Activated gamma-delta T cell (primary cell): ENCODE measurements at places on chromosomes 6 and 20.

DNA sequence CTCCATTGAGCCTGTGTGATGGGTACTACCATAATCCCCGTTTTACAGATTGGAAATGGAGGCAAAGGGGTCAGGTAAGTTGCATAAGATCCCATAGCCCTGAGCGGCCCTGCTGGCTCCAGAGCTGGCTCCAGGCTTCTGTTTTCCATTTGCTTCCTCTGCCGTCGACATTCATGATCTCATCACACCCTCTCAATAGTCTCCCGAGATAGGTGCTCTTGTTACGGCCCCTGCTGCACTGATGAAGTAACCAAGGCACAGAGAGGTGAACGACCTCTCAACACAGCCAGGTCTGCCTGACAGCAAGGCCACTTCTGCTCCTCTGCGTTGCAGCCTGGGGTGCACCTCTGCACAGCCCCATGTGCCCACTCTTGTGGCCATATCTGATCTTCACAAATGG, 16.9 kb downstream of the CDH22 start:
- DNase-seq = no peak

DNA sequence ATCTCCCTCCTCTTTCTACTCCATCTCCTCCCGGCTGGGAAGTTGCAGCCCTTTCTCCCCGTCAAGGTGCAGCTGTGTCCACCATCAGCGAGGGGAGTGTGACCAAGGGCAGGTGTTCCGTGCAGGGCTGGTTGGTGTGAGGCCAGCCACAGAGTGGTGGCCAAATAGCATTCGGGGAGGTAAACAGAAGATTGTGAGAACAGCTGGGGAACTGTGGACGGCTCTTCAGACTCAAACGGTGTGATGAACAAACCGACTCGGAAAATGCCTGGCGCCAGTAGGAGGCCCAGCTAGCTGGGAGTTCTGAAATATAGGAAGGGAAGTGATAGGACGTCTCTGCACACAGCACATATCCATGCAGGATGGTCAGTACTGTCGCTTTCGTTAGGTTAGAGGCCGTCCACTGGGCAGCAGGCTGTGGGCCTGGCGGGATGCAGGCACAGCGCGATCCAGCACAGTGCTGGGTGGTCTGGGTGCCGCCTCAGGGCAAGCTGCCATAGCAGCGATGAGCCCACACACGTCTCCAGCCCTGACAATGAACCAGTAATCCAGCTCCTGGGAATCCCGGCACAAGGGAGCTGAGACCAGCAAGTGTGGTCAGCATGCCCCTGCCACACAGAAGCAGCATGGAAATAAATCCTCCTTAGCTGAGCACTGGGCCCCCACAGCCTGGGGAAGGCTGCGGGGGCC, 258.1 kb downstream of the TAF4 start:
- no peak for DNase-seq

DNA sequence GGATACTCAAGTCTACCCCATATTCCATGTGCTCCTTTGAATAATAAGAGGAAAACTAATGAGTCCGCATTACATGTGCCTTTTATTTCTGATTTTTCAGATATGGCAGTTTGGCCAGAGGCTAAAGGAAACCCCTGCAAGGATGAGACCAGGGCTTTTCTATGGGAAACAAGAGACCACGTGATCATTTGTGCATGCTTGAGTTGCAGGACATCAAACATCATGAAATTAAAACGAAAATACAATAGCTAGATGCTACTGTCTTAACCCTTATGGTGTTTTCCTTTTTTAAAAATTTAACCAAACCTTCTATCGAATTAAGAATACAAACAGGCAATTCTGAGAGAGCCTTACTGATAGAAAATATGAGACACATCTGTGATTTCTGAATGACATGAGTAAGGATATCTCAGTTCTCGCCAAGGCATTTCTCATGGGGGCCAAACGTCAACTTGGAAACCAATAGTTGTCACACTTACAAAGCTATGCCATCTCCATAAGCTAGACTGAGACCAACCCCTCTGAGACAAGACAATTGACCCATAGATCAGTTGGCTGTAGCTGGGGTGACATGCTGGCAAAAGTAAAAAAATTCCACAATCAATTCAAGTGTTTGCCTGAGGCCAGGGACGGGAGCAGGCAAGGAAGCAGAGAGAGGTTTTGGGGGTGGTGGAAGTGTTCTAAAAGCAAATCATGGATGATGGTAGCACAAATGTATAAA, 52.8 kb downstream of the RIPOR2 start:
- no peak for DNase-seq

GRCh38 chr6:111769365-111770152, 103.7 kb downstream of the FYN start:
- DNase-seq = no peak

- no peak for DNase-seq
Measured at GRCh38 chr20:37341632-37342031, 4.3 kb upstream of the SRC start.
